CD4-positive, CD25-positive, alpha-beta regulatory T cell (primary cell): ENCODE measurements at places on chromosomes 5 and 9. TPM values are rescaled to one million over a fixed set of nuclear protein-coding genes. Genes with fewer than 3 reads are reported as not detected.

DNA sequence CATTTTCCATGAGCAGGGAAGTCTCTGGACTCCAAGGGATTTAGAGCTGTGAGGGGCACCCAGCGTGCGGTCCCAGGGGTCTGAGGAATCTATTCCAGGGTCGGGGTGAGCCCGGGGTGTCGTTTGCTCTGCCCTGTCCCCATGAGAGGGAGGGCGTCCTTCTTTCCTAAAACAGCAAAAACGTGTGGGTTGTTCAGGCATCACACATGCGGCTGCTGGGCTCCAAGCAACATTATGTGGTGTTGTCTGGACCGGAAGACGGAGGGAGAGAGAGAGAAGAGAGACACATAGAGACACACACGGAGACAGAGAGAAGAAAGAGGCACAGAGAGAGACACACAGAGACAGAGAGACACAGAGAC is 42.7 kb upstream of the COL5A1 start:
- no peak overlapping the region for H3K4me3 ChIP-seq
- H3K4me1 ChIP-seq = no peaks in the 10 kb centered on the region
- no peaks in the 10 kb centered on the region for H3K36me3 ChIP-seq

DNA sequence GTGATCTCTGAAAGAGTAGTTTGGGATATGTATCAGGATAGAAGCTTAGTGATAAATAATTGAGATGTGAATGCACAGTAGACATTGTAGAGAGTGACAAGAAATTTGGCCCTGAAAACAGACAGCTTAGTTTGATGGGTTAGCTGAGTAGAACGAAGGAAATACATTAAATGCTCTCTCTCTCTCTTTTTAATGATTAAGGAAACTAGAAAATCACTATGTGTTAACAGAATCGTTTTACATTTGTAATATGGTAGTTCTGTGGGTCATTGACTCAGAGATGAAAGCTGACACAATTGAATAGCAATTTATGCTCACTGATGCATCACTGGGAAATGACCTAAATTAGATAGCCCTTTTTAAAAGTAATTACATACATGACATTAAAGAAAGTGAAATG is 739.8 kb upstream of the PTPRD start:
- no peaks in the 10 kb centered on the region for H3K4me1 ChIP-seq
- H3K4me3 ChIP-seq = no peak overlapping the region
- H3K27ac ChIP-seq = no peak overlapping the region
- DNase-seq = no peak
- no peaks in the 10 kb centered on the region for H3K36me3 ChIP-seq

Gene ACOT12
- polyA plus RNA-seq = not detected

DNA sequence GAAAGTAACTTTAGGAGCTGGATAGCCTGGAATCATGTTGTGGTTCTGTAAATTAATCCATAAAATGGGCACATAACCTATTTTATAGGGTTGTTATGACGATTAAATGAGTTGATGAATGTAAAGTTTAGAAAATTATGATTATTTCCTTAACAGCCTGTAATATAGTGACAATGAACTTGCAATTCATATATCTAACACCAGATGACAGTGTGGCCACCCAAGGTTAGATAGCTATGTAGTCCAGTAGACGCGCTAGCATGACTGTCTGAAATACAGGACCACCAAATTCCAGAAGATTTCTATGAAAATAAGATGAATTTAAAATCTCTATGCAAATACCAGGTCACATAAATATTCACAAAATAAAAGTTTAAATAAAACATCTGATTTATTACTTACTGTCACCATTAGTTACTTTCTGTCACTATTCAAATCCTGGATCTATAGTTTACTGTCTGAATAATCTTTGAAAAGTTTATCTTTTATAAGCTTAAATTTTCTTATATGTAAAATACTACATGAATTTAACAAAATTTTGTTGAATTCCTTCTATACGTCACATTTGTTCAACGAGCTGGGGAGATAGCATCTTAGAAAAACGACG is 26.1 kb upstream of the MACIR start:
- H3K27ac ChIP-seq = no peak overlapping the region
- H3K4me1 ChIP-seq = no peaks in the 10 kb centered on the region

DNA sequence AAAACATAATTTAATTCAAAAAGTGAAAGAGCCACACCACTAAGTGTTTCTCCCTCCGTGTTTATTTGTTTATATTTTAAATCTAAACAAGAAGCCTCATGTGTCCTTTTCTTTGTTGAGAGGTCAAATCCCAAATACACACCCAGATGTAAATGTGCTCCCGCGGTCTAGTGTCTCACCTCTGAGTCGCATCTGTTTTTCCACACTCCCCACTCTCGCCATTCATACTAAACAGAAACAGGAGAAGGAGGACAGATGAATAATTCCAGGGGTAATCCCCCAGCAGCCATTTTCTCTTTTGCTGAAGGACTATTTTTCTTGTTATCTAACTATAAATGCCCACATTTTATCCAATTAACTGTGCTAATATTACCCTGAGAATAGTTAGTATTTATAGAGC is 361.6 kb upstream of the RIOK2 start:
- peaks cover 39% of the 10 kb centered on the region for H3K4me1 ChIP-seq
- no peak for DNase-seq
- no peaks in the 10 kb centered on the region for H3K27me3 ChIP-seq
- no peaks in the 10 kb centered on the region for H3K36me3 ChIP-seq
- H3K4me3 ChIP-seq = no peak overlapping the region

Gene ALDH1B1
- 11.8 TPM for polyA plus RNA-seq
